DMS53 (cell line): ENCODE measurements at places on chromosomes 4 and X.

DNA sequence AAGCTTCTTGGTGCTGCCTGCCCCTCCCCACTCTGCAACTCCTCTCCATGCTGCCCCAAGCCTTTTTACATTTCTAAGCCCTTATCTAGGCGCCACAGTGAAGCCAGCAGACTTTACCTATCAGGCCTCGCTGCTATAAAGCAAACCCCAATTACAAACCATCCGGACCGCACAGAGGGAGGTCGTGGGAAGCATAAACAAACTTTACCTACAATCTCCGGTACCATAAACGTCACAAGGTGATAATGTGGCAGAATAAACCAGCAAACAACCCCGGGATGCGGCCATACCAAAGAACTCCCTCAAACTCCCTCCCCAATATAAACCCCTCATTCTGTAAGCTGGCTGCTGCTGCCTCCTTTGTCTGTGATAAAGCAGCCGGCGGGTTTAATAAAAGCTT, 54.0 kb upstream of the ZCCHC13 start:
- no peak for DNase-seq

GRCh38 chrX:154873329-154873728, 12.8 kb upstream of the F8A1 start:
- DNase-seq, result no peak

DNA sequence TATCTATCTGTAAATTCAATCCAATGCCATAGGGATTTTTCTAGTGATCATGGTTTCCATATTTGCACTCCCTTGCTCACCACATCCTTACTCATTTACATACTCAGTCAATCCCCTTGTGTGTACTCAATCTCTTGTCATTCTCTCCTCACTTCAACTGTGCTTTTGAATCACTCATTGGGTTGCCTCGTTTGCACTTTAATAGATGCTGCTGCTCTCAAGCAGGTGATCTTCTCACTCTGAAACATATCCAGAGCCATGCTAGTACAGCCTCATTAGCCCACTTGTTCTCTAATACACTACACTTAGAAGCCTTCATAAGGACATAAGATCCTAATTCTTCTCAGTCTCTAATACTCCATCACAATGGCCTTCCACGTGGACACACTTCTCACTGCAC, 507.9 kb downstream of the TECRL start:
- DNase-seq, result no peak

DNA sequence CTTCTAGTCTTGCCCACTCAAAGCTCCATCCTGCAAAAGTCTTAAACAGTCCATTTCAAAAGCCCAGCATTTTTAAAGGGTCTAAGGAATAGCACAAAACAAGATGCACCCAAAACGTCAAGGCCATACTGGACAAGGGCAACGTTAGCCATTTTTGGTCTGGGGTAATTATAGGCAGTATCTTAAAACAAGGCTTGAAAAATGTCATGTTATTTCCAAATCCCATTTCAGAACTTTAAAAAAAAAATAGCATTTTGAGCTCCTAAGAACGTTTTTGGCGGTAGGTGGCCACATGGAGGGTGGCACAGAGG, 584 bp upstream of the TMEM165 start:
- no peak for DNase-seq

DNA sequence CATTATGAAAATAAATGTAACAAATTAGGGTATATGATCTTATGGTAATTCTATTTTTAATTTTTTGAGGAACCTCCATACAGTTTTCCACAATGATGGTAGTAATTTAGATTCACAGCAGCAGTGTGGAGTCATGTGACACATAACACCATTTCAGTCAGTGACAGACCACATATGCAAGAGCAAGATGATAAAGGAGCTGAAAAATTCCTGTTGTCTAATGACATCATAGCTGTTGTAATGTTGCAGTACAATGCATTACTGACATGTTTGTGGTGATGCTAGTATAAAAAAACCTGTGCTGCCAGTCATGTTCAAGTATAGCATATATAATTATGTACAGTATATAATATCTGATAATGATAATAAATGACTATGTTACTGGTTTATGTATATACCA, 28.5 kb downstream of the EMCN start:
- DNase-seq, result no peak
